NCI-H526 (cell line): ENCODE measurements at places on chromosomes 11 and 22.

- peak; percentile 48 for DNase-seq
These were observed 12.8 kb downstream of the SBF1 start for GRCh38 chr22:50461979-50462540.

- DNase-seq = no peak
These were observed 10.8 kb downstream of the SIK3 start for GRCh38 chr11:117087446-117087845.

DNA sequence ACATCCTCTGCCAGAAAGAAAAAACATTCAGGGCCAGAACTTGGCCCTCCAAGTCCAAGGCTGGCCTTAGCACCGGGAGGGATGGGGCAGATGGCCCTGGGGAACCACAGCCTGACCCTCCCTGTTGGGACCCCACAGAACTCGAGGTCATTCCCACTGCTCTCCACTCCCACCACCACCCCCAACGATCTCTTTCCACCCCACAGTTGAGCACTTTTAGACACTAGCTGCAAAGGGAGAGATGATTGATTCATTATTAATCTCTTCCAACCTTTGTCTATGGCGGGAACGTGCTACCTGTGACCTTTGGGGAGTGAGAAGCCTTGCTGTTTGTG lies 869.7 kb downstream of the BRD1 start:
- DNase-seq = no peak

DNA sequence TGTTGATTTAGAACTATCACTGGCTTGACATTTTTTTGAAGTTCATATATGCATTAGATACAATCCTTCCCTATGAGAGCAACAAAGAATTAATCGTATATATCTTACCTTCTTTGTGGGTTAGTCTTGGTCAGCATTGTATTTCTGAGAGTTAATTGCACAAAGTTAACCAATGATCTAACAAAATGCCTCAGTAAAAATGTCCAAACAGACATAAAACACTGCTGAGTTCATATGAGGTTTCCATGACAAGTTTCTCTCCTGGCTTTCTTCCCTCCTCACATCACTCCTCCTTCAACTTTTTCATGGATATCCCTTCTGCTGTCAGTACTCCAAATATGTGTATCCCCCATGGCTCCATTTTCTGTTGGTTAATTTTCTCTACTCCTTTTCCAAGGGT lies 9.0 kb downstream of the MAP6 start:
- DNase-seq = no peak

DNA sequence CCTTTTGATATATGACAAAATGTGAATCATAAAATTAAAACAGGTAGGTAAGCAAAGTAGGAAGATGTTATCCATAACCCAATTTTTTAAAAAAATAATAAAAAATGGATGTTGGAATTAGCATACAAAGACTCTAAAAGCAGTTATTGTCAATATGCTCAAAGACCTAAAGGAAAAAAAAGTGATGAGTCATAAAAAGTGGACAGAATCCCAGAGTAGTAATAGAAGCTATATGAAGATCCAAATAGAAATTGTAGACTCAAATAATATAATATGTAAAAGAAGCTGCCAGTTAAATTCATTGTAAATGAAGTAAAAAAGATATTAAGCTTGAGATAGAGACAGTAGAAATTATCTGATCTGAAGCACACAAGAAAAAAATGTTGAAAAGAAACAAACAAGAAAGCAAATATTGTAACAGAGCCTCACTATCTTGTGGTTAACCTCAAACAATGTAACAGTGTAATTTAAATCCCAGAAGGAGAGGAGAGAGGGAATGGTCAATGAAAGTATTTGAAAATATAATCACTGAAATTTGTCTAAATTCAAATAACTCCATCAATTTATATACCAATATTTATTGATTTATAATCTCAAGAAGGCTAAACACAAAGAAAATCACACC lies 773.4 kb upstream of the RAG2 start:
- DNase-seq = no peak

DNA sequence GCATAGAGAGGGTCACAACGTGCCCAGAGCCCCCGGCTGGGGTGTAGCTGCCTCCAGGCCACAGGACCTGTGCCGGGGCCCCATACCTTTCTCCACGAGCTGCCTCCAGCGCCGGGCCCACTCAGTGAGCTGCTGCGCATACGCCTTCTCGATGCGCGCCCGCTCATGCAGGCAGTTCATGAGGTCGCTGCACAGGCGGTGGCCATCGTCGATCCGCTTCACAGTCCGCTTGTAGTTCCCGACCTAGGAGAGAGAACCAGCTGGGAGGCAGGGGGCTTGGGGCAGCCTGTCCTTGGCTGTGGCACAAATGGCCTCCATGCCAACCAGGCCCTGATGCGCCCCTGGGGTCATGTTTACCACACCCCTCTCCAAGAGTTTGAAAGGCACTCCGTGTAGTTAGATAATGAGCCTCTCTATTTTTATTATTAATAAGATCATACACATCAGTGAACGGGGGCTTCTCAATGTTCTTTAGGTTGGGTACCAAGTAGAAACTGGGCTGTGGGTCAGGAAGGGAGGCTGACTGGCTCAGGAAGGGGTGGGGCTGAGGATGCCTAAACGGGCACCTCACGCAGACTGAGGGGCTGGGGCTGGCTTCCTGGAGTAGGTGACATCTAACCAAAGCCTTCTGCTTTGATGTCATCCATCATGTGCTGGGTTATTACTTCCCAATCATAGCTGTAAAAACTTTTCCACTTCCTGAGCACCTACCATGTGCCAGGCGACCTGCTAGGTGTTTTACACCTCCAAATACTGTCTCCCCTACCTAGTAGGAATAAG lies 36.5 kb upstream of the ARFGAP3 start:
- no peak for DNase-seq

- peak; percentile 87 for DNase-seq
These were observed 1.9 kb downstream of the LRP4 start for GRCh38 chr11:46916286-46917108.

DNA sequence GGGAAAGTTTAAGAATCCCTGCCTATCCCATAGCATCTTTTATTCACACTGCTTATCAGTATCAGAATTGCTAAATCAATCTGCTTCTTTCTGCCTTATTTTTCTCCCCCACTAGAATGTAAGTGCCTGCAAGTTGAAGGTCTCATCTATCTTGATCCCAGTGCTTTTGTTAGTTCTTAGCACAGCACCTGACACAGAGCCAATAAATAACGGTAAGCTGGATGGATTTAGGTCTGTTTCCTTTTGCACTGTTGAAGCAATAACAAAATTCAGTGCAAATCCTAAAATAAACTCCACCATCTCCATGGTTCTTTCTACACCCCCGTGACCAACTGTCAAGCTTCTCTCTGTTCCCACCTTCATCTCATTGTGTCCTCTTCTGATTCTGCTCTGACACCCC lies 36.7 kb upstream of the CD44 start:
- no peak for DNase-seq

DNA sequence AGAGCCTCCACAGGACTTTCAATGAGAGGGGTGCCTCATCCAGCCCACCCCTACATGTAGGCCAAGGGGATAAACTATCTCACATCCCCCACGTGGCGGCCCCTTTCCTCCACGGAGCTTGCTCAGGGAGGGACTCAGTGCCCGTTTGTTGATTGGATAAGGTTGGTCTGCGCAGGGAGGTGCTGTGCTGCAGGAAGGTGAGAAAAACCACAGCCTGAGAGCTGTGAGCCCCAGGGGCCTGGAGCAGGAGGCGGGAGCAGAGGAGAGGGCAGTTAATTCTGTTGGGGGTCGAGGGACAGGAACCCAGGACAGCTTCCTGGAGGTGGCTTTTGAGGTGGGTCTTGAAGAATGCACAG lies 31.9 kb upstream of the ATXN10 start:
- no peak for DNase-seq

DNA sequence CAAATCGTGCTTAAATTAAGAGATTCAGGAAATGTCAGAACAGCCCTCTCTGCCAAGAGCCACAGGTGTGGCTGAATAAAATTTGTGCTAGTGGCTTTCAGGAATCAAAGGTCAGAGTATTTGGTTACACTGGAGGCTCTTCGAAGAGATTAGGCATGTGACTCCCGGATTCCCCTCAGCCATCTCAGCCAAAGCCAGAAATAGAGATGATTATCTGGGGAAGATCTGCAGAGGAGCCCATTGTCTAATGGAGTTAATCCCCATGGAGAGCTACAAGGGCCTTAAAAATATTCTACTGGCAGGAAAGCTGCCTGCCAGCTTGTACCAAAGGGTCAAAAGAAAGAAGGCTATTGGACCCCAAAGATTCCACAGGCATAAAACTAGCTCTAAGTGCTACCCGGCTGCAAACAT lies 1259.5 kb downstream of the TBC1D22A start:
- DNase-seq = no peak

- DNase-seq = no peak
These were observed 46.9 kb downstream of the ARHGAP8 start for GRCh38 chr22:44799077-44799945.

DNA sequence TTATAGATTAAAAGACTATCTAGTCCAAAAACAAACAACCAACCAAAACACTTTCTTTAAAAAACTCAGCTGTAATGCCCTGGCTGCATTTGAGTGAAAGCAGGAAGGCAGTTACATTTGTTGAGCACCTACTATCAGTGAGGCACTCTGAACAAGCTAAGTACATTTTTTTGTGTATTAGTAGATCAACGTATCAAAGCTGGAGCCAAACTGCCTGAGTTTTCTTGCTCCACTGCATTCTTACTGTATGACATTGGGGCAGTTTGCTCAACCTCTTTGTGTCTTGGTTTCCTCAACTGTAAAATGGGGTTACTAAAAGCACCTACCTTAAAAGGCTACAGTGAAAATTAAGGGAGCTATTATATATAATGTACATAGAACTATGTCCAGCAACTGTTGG lies 22.0 kb downstream of the COA4 start:
- no peak for DNase-seq

GRCh38 chr22:19840955-19841640 lies 13.6 kb downstream of the GNB1L start:
- no peak for DNase-seq

GRCh38 chr11:111660822-111661221 lies 58.6 kb downstream of the SIK2 start:
- no peak for DNase-seq

GRCh38 chr11:128615076-128615475 lies 27.7 kb upstream of the ETS1 start:
- DNase-seq = no peak

- peak; percentile 52 for DNase-seq
These were observed 1.9 kb downstream of the NLRP6 start for GRCh38 chr11:279966-280705.

DNA sequence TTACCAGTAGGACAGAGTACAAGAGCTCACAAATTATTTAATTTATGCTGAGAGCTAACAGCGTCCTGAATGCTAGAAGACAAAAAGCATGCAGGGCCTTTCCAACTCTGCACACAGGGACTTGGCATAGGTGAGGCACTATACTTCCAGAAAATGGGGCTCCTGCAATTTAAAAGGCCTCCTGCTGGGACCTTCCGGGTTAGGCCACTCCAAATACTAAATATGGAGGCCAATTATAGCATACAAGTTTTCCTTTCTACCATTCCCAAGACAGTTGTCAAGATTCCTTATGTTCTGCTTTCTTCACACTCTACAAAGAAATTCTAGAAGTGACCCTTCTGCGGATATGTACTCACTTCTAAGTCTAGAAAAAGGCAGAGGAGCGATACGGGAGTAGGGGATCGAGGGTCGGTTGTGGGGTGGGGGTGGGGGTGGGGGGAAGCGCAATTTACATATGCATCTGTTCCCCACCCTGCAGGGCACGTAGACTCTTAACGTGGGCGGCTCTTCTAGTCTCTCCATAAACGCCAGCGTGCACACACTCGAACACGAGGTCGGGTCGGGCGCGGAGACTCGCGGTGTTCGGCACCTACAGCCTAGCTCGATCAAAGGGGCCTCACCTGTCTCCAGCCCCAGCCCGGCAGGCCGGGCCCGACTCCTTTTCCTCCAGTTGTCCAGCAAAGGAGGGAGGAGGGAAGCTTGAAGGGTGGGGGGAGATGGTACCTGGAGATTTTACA lies 728 bp downstream of the DCUN1D5 start:
- peak; percentile 88 for DNase-seq

- DNase-seq = no peak
These were observed 78.7 kb upstream of the MYOD1 start for GRCh38 chr11:17640493-17641164.

DNA sequence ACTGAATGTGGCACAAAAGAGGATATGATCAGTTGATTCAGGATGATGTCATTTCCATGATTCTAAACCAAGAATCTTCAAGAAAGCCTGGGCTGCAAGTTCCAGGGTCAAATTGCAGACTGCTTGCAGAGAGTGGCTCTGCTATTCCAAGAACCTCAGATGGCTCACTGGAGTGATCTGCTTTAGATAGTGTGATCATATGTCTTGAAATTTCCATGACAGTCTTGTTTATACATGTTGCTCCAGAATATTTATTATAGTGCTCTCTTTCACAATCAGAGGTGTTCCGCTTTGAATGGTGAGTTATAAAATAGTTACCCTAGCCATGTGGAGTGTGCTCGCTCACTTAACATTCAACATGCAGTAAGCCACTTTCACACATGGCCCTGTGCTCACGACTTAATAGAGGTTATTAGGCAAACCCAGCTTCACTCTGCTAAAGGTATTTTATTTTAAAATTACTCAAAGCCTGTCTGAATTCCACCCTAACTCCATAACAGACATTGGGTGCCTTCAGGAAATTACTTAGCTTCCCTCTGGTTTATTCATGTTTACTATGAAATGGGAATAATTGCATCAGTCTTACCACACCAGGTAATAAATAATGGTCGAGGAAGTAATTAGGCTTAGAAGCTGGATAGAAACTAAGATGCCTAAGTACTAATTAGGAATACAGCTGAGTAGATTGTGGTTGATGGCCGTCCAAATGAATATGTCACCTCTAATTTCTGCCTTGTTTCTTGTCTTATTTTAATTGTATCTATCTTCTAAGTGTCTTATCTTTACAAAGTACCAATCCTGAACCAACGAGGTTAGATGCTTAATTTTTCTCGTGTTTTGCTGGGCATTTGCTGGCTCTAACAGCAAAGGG lies 187.9 kb downstream of the ETS1 start:
- DNase-seq = peak; percentile 31

DNA sequence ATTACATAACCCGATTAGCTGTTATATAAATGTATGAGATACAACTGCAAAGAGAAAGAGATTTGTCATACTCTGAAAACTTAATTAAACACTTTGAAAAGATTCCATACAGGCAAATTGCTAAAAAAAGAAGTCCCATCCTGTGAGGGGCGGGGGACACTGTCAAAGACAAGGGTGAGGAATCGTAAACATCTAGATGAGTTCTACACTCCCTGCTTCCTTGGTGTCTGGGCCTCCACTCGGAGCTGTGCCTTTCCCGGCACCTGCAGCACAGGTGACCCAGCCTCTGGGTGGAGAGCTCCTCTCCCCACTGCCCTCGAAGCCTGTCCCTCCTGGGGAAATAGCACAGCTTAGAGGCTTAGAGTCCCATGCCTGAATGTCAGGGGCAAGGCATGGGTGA lies 69.2 kb upstream of the CRYBB3 start:
- no peak for DNase-seq

- no peak for DNase-seq
These were observed 385.3 kb downstream of the DYNC2H1 start for GRCh38 chr11:103494491-103494890.
